ENCODE measurements at places on chromosomes 1 and 21. TPM values are rescaled to one million over a fixed set of nuclear protein-coding genes. Genes with fewer than 3 reads are reported as not detected.

GRCh38 chr1:34265396-34265795, 88.7 kb downstream of the C1orf94 start:
- no peak for DNase-seq

GRCh38 chr21:41874611-41875010, 4.5 kb downstream of the PRDM15 start:
- DNase-seq = no peak

- no peak for DNase-seq
Observed at GRCh38 chr1:198922638-198923430, 284.0 kb downstream of the PTPRC start.

DNA sequence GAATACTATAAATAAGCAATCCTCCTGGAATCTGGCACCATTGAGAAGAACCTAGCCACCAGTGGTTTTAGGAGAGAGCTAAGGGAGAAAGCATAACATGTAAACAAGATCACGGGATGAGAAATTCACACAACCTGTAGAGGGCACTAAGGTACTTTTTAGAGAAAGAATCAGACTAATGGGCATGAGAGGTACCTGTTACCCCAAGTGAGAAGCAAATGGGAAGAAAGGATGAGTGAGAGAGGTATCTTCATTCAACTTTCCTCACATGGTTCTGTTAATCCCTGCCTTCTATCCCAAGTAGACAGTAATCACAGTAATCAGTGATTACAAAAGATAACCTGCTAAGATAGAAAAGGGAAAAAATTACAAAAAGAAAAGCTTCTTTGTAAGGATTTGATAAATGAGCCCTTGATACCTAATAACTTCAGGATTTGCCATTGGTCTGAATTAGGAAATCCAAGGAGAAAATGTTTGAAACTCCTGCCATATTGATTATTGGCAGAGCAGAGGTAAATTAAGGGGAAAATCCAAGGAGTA, 251.1 kb upstream of the ADGRL2 start:
- DNase-seq = peak; percentile 68

The FBXO2 gene
- 15.8 TPM for total RNA-seq

DNA sequence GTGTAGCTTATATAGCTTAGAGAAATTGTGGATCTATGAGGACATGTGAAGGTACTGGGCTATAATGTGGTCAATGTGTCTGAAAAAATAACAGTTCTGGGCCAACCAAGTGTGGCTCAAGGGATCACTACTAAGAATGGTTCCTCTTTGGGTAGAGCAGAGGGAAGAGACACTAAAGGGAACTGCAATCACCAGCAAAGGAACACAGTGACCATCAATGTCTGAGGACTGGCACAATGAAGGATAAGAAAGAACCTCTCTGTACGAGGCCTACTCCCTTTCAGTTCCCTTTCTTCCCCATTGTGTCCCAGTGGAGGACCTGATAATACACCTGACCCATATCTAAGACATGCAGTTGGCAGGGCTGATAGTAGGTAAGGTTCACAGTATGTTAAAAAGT, 89.9 kb upstream of the JAK1 start:
- DNase-seq = no peak

DNA sequence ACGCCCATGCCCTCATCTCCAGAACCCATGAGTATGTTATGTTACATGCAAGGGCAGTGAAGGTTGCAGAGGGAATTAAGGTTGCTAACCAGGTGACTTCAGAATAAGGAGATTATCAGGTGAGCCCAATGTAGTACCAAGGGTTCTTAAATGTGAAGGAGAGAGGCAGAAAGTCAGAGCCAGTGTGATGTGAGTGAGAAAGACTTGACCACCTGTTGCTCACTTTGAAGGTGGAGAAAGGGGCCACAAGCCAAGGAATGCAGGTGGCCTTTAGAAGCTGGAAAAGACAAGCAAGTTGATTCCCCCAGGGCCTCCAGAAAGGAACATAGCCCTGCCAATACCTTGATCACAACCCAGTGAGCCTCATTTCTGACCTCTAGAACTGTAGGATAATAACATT, 84.7 kb upstream of the CLDN14 start:
- DNase-seq = no peak

DNA sequence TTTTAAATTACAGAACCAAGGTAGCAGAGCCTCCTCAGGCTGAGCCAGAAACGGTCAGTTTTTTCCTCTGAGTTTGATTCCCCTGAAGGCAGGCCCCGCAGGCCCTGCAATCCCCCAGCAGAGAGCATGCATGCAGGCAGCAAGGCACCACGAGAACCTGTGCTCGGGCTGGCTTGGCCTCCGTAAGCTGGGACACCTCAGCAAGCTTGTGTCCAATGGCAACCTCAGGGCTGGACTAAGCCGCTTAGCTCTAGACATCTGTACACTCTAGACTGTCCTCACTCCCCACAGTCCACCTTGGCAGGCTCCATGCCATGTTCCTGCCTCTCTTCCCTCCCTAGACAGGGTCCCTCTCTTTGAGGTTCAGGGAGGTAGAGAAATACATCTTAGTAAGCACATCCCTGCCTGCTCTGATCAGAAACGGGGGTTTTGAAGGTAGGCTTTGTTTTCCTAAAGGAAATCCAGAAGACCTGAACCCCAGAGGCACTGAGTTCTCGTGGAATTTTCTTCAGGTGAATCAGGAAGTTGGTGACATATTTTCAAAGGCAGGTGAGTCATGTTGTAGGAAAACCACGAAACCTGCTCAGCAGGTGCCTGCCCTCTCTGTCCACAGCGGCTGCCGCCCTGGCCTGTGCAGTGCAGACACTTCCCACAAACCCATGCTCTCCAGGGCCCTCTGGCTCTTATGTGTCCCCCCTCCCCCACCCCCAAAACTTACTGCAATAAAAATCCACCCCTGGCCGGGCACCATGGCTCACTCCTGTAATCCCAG, 7.0 kb downstream of the TMEM63A start:
- DNase-seq = no peak

The MAGI3 gene
- 11.0 TPM for total RNA-seq

The HES4 gene
- total RNA-seq = 54.4 TPM

The KCND3 gene
- total RNA-seq = 0.35 TPM

The BSND gene
- total RNA-seq = not detected

The SLC30A1 gene
- total RNA-seq = 8.1 TPM

GRCh38 chr1:39405358-39405757, 86.1 kb upstream of the BMP8A start:
- DNase-seq = no peak

The LRP8 gene
- total RNA-seq = 9.7 TPM

DNA sequence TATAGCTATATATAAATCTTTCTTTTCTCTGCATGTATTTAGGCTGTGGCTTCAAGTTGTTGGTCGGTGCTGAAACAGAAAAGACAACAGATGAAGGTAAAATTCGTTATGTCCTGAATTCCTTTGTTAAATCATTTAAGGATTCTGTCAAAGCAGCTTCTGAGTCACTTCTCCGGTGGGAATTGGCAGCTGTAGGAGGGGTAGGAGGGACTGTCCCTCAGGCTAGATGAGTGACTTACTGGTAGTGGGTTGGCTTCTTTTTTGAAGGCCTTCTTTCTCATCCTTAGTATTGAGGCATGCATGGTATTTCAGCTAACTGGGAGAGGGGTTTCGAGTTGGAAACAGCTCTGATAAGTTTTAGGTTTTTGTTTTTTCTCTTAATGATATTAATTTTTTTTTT, 22.1 kb upstream of the NEXN start:
- DNase-seq = no peak

GRCh38 chr1:5265438-5266075, 611.1 kb downstream of the AJAP1 start:
- DNase-seq = no peak

- DNase-seq = no peak
Observed at GRCh38 chr1:60847855-60848582, 234.3 kb upstream of the NFIA start.

The CDK11A gene
- 13.2 TPM for total RNA-seq

- no peak for DNase-seq
Observed at GRCh38 chr1:67335411-67335810, 27.7 kb downstream of the IL12RB2 start.

DNA sequence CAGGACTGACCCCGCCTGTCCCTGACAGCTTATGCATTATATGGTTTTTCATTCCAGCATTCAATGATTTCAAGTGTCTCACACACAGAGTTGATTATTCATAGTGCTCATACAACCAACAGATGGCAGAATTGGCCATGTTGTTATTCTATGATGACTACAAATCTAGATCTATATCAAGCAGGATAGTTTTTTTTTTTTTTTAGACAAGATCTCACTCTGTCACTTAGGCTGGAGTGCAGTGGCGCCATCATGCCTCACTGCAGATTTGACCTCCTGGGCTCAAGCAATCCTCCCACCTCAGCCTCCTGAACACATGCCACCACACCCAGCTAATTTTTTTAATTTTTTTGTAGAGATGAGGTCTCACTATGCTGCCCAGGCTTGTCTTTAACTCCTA, 40.1 kb upstream of the LRRC8D start:
- no peak for DNase-seq

- no peak for DNase-seq
Observed at GRCh38 chr1:54804471-54805132, 3.5 kb upstream of the TTC22 start.

The HRNR gene
- not detected for total RNA-seq

DNA sequence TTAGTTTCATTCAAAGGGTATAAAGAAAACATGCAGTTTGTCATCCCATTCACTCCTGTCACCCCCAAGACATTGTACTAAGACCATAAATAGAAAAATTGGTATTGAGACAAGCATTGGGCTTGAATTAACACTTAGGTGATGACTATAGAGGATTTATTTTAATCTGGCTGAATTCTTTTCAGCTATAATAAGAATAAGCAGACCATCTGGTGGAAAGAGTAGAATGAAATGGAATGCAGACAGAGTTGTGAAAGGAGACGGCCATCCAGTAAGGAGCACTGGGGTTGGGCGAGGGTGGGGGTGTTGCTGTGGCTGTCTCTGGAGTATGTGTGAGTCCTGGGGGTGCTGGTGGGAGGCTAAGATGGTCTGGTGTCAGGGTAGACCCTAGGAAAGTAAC, 125.0 kb upstream of the IVNS1ABP start:
- DNase-seq = no peak

DNA sequence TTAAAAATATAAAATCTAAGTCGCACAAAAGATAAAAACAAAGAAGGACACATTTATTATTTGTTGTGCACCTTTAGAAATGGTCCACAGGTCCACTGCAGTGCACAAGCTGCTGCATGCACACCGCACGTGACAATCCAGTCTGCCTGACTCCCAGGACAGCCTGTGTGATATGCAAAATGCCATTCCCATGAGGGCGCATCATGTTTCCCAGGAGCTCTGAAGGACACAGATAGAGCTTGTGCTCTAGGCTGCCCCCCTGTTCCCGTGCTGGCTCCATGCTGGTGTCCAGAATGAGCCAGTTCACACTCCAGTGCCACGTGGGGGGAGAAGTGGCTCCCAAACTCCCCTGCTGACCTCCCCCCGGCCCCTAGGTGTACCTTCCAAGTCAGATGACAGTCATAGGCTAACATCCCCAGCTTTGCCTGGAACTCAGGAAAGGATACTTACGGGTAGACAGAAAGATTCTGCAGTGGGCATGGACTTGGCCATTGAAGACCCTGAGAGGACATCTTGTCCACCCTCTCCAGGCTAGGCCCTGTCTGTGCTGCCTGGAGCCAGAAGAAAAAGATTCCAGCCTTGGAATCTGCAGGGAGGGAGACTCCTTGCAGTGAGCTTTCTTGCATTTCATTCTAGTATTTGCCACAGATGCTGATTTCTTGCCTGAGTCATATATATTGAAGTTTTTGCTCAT, 26.3 kb downstream of the RAB7B start:
- DNase-seq = peak; percentile 77

DNA sequence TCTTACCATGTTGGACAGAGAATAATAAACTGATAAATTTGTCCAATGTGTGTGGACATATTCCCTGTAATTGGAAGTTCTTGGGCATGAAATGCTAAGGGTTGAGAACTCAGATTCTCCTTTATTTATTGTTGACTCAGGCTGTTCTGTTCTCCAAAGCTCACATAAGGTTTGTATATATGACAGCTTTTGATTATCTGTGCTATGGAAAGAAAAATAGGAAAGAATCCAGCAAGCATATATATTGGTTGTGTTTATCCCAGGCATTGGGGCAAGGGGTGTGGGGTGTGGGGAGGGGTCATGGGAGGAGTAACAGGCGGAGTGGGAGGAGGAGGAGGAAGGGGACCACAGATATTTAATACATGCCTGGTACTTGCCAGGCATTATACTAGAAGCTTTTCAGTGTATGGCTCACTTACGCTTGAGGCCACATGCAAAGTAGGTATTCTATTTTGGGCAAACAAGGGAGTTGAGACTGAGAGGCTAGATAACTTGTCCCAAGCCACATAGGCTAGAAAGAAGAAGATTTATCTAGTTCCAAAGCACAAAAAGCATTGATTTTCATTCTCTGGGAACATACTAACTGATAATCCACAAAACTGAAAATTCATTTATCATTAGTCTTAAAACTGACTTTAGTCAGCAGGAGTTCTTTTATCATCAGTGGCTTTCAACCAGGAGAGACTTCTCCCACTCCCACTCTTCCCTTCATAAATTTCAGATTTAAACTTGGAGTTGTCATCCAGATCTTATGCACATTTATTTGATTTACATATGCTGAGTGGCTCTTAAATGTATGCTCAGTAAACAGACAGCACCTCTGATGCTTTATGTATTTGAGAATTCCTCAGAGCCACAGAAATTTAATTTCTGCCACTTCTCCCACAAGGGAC, 27.2 kb downstream of the NGF start:
- no peak for DNase-seq

- DNase-seq = peak; percentile 93
Observed at GRCh38 chr1:226820941-226821718, 49.3 kb upstream of the PSEN2 start.

The CASQ1 gene
- total RNA-seq = 28.3 TPM

The DNALI1 gene
- total RNA-seq = 28.7 TPM

The ANGPTL1 gene
- 0.04 TPM for total RNA-seq

The SLC9C2 gene
- total RNA-seq = not detected

GRCh38 chr1:45674478-45674877, 11.9 kb downstream of the GPBP1L1 start:
- no peak for DNase-seq

The MTARC2 gene
- 36.4 TPM for total RNA-seq

GRCh38 chr1:188062456-188062855, 1233.7 kb downstream of the PLA2G4A start:
- no peak for DNase-seq

DNA sequence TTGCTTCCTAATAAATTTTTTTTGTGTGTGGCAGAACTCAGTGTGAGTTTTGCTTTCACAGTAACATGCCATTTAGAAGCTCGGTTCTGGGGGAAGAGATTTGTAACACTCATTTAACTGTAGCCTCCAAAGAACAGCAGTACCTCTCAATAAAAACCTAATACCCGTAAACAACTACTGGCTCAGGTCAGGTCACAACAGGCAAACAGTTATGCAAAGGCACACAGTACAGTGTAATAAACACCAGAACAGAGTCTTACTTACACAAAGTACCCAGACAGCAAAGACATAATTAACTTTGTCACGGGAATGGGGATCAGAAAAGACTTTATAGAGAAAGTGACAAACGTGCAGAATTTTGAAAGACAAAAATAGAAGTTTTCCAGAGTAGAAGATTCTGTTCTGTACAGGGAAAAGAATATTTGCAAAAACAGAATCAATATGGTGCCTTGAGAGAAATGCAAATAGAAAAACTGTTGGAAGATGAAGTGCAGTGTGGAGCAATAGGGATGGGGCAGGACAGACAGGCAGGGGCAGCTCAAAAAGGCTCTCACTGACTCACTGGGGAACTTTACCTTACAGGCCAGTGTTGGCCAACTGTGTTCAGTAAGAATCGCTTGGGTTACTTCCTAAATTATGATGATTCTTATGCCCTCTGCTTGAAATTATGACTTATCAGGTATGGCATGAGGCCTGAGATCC, 38.8 kb downstream of the EGLN1 start:
- no peak for DNase-seq

GRCh38 chr1:191222206-191222605, 744.5 kb upstream of the BRINP3 start:
- no peak for DNase-seq
